ENCODE measurements at places on chromosomes 4 and X. TPM values are rescaled to one million over a fixed set of nuclear protein-coding genes. Genes with fewer than 3 reads are reported as not detected.
A peak's percentile ranks its signal among the peaks of the same experiment; 100 is the strongest.

The OCIAD1 gene
- 106 TPM for total RNA-seq

The SAGE1 gene
- total RNA-seq: not detected

The SH2D1A gene
- 40.5 TPM for total RNA-seq

The EREG gene
- 0.54 TPM for total RNA-seq

The NAP1L2 gene
- 2.7 TPM for total RNA-seq

The TEC gene
- 0.83 TPM for total RNA-seq

The GAGE1 gene
- not detected for total RNA-seq

The TRMT10A gene
- 5.6 TPM for total RNA-seq

The TMEM150C gene
- 0.13 TPM for total RNA-seq

The MAGEA2 gene
- not detected for total RNA-seq

The SEPTIN6 gene
- 131 TPM for total RNA-seq

The DUSP21 gene
- not detected for total RNA-seq

The ATP2B3 gene
- total RNA-seq: not detected

The TRPC5OS gene
- total RNA-seq: not detected

- no peak for DNase-seq
Measured at GRCh38 chrX:103747163-103747562, 29.5 kb upstream of the PLP1 start.

- DNase-seq: no peak
Measured at GRCh38 chrX:154967603-154968002, 54.9 kb downstream of the F8 start.

DNA sequence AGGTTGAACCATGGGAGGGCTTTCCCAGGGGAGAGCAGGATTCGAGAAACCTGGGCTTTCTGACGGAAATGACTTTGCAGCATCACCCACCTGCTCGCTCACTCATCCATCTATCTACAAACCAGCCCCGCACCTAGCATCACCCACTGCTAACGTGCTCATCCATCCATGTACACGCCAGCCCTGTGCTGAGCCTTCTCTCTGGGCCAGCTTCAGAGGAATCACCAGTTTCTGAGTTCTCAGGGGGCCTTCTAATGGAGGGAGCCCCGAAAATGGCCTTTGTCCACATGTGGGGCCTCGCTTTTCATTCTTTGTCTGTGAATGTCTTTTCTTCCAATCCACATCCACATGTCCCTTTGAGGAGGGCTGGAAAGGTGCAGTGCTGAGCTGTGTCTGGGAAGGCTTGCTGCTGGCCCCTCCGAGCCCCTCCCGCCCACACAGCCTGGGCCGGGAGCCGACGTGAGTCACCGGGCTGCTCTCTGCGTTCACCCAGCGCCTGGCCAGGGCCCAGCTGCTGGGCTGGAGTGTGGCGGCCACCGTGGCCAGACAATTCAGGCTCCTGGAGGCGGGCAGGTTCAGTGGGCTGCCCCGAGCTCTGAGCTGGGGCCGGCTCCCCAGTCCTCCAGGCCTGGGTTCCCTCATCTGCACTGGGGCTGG is 14.7 kb downstream of the SORCS2 start:
- DNase-seq: no peak

- DNase-seq: no peak
Measured at GRCh38 chrX:53089224-53089842, 4.6 kb upstream of the KANTR start.

DNA sequence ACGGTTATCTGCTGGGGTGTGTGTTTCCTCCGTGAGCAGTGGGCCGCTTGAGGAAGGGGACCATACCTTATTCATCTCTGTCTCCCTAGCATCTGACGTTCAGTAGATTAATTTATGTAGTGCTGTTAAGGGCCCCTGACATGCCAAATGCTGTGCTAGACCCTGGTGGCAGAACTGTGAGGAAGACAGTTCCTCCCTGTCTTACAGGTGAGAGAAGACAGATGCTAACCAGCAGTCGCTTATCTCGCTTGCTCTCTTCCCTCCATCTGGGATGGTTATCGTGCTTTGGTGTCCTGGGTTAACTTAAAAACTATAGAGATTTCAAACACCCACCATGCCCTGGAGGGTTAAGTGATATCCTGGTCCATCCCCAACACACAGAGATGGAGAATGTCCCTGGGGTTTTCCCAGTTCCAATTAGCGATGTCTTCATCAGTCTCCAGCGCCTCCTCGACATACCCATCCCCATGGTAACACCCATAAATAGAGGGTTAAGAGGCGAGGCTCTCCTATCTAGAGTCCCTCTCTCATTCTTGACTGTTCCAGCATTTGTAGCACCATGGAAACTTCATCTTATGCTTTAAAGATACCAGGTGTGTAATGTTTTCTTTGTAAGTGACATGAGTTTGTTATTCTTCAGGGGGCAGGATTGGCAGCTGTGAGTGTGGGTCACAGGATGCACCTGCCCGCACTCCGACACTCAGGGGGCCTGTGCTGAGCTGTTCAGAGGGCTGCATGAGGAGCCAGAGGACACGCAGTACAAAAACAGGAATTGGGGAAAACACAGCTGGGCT is 135.2 kb downstream of the STK32B start:
- DNase-seq: no peak

GRCh38 chr4:48149827-48150370 is 15.8 kb upstream of the TXK start:
- DNase-seq: no peak

GRCh38 chr4:7130621-7131211 is 61.6 kb upstream of the SORCS2 start:
- DNase-seq: no peak

- no peak for DNase-seq
Measured at GRCh38 chr4:42401171-42401570, 3.9 kb downstream of the SHISA3 start.

GRCh38 chr4:55386840-55387239 is 8.9 kb upstream of the TMEM165 start:
- DNase-seq: no peak

- DNase-seq: peak; percentile 28
Measured at GRCh38 chr4:2042204-2042946, 16.8 kb upstream of the NAT8L start.

GRCh38 chr4:55008166-55009056 is 117.0 kb downstream of the KDR start:
- no peak for DNase-seq

GRCh38 chr4:17707671-17708070 is 73.8 kb downstream of the FAM184B start:
- no peak for DNase-seq

DNA sequence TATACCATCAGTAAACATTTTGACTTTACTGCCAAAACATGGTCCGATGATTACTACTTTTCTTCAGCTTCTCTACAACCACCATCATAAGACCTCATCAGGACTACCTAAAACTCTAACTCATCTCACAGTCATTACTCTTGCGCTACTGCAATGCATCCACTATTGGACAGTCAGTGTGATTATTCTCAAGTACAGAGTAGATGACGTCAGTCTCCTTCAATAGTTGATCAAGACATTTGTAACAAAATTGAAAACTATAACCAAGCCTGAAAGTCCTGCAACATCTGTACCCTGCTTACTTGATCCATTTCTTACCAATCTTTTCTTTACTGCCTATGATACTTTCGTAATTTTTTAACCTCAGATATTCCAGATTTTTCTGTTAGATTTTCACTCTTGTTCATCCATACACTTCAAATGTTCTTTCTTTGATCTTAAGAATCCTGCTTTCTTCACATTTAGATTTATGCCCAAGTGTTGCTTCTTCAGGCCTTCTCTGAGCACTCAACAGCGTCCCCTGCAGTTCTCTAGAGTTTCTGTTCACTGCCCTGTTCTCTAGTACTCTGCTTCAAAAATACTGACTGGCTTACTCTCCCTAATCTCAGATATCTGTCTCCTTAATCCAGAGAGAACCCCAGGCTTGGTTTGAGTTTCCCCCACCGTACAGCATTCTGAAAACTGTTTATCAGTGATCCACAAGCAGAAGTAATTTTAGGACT is 1517.6 kb downstream of the STIM2 start:
- DNase-seq: no peak

GRCh38 chrX:23631136-23631535 is 36.2 kb upstream of the PRDX4 start:
- DNase-seq: no peak

GRCh38 chrX:17456526-17456925 is 81.5 kb downstream of the NHS start:
- no peak for DNase-seq

GRCh38 chr4:15552557-15553362 is 83.1 kb downstream of the CC2D2A start:
- no peak for DNase-seq

DNA sequence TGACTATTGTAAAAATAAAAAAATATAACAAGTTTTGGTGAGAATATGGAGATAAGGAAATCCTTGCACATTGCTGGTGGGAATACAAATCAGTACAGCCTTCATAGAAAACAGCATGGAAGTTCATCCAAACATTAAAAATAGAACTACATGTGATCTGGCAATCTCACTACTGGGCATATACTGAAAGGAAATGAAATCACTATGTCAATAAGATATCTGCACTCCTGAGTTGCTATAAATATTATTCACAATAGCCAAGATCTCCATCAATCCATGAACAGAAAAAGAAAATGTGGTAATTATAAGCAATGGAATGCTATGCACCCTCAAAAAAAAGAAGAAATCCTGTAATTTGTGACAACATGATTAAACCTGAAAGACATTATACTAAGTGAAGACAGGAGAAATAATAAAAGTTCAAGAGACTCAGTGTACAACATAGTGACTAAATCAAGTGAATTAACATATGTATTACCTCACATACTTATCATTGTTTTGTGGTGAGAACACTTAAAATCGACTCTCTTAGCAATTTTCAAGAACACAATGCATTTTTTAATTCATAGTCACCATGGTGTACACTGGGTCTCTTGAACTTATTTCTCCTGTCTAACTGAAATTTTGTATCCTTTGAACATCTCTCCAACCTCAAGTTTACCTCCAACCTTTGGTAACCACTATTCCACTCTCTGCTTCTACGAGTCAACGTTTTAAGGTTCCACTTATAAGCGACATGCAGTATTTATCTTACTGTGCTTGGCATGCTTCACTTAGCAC is 1703.7 kb upstream of the AGA start:
- no peak for DNase-seq

GRCh38 chr4:32462944-32463343 is 1742.8 kb downstream of the PCDH7 start:
- DNase-seq: no peak

DNA sequence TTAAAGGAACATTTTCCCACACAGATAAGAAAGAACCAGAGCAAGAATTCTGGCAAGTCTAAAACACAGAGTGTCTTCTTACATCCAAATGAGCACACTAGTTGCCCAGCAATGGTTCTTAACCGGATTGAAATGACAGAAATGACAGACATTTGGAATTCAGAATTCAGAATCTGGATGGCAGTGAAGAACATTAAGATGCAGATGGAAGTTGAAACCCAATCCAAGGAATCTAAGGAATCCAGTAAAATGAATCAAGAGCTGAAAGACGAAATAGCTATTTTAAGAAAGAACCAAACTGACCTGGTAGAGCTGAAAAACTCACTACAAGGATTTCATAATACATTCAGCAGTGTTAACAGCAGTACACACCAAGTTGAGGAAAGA is 21.5 kb downstream of the ANAPC10 start:
- DNase-seq: no peak

DNA sequence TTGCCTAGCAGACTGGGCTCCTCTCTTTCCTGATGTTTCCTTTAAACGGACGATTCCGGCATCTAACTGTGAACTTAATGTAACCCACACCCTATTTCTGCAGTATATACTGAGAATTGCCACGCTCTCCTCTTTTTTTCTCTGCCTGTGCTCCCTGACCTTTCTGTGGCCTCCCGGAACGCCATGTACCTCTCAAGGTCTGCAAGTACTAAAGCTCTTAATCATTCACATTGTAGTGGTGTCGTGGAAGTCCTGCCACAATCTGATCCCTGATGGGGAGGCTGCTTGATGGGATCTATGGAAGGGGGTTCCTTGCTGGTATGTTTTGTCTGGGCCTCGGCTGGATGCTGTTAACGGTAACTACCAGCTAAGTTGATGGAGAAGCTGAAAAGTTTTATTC is 302.9 kb upstream of the EPHA5 start:
- no peak for DNase-seq

DNA sequence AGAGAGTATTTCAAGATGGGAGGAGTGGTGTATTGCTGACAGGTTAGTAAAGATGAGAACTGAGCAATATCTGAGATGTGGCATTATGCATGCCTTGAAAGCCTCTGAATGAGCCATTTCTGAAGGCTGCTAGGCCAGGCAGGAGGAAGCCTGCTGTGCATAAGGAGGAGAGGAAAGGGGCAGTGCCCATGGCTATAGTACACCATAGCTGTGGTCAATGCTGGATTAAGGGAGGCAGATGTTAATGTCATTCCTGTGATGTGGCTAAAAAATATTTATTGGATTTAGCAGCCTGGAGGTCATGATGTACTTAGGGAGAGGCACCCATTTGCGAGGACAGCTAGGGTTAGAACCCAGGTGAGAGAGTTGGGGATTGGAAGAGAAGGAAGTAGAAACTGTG is 130.0 kb upstream of the LNX1 start:
- no peak for DNase-seq

DNA sequence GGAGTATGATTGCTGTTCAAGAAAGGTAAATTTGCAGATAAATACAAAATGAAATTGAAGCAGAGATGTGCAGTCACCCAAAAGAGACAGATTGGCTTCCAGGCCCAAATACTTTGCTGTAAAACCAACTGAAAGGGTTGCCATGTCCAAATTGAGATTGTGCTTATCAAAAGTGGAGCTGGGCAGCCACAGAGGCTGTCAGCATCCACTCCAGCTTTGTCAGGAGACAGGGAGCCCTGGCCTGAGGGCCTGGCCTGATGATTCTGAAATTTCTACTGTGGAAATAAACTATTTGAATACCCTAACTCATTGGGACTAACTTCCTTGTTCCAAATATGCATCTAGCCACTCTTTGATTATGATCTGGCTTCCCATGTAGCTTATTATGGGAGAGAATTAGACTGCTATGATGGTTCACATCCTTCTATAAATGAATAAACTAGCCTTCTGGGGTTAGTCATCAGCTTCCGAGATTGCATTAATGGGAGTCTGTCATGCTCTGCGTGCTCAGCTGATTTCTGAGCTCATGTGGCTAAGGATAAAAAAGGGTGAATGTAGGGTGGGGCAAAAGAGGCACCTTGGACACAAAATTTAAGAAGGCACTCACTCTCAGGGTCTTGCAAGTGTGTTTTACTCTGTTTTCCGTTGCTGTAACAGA is 48.2 kb downstream of the SLC34A2 start:
- no peak for DNase-seq
